ENCODE measurements at places on chromosomes 4 and X.

DNA sequence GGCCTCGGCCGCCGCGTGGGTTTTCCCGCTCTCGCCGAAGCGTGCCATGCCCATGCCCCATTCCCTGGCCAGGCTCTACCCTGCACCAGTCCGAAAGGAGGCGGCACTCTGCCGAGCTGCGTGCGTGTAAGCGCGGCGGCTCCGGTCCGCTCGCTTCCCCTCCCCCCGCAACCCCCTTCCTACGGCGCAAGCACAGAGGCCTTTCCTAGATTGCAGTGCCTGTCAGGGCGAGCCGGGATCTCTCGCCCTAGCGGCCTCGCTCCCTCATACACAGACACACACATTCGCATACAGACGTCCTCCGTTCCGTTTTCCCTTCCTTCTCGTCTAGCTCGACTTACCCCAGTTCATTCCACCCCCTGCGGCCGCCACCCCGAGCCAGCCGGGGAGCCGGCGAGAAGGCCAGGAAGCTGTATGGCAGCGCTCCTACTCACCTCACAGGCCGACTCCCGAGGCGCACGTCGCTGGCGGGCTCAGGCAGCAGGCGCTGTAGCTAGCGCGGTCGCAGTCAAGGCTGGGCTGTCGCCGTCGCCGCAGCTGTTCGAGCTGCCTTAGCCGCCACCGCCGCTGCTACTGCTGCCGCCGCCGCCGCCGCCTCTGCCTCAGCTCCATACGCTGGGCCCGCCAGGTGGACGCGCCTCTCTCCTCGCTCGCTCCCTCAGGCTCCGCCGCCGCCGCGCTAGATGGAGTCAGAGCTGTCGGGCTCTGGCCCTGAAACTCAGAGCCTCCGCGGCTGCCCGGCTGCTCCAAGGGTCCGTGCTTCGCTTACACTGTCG, 615 bp downstream of the NEXMIF start:
- no peak for DNase-seq

DNA sequence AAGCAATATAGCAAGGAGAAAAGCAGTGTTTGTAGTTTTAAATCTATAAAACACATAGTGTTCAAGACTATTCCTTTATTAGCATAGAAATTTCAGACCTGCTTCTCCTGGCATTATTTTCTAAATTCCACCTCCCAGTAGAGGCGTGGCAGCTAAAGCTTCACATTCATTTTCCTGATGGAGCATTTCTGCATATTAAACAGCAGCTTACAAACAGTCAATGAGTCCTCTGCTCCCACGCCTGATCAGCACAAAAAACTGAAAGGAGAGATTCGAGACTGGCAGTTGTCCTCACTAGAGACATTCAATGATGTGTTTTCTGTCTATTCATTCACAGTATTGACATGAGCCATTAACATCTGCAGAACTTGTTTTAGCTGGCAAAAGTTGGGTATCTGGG, 61.4 kb downstream of the SHISA3 start:
- DNase-seq, result no peak

GRCh38 chr4:170687751-170688150, 598.0 kb upstream of the AADAT start:
- DNase-seq, result no peak

DNA sequence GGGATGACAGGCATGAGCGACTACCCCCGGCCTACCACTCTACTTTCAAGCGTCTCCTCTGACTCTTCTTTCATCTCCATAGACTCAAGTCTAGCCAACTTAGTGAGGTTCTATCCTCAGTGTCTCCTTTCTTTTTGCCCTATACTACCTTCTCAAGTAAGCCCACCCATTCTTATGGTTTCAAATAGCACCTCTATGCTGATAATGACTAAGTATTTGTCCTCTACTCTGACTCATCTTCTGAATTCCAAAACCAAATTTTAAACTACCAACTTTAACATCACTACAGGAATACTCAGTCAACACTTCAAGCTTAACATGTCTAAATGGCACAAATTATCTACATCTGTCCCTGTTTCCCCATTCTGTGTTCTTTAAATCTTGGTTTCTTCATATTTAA, 47.8 kb downstream of the ELF2 start:
- no peak for DNase-seq

DNA sequence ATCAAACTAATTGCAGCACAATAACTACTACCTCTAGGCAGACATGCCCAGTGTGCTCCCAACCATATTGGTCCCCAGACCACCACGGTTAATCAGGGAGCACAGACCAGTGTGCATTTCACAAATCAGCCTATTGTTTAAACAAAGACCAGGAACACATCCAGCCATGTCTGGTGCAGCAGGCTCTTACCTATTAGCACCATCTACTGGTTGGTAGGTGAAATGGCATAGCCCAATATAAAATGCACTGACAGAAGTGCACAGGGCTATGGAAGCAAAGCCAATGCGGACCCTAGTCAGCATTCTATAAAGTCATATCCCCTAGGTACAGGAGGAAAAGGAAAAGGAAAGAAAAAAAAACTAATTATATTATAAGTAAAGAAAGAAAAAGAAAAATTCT, 15.5 kb upstream of the CYLC1 start:
- no peak for DNase-seq

DNA sequence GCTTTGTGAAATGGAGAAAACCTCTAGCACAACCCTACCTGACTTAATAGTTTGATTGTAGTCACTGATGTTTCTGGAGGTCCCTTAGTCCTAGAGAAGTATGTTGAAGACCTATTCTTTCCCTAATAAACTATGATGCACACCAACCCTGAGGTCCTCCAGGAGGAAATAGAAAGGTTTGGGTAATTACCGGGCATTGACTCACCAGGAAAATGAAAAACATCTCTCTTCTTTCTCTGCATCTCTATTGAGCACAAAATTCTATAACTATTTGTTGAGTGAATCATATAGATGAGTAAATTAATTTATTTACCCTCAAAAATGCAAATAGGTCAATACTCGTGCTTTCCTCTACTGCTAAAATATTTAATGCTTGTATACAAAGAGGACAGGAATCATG, 582.4 kb upstream of the FAM241A start:
- DNase-seq, result no peak

- no peak for DNase-seq
Observed at GRCh38 chr4:100823993-100824323, 306.1 kb upstream of the EMCN start.

DNA sequence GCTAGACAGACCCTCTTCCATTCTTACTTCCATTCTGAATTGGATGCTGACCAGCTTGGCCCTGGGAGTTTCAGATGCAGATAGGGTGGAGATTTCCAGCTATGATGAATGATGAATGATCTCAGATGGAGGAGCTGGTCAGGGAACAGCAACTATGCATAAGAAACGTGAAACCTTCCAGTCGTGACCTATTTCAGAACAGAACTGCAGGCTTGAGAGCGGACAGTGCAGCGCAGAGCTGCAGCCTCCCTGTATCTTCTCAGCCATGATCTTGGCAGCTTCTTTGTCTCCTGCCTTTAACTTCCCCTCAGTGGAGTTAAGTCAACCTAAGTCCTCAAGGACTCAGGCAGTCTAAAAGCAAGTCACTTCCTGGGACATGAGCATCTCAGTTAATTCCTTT, 43.3 kb upstream of the HAND2 start:
- DNase-seq, result no peak

DNA sequence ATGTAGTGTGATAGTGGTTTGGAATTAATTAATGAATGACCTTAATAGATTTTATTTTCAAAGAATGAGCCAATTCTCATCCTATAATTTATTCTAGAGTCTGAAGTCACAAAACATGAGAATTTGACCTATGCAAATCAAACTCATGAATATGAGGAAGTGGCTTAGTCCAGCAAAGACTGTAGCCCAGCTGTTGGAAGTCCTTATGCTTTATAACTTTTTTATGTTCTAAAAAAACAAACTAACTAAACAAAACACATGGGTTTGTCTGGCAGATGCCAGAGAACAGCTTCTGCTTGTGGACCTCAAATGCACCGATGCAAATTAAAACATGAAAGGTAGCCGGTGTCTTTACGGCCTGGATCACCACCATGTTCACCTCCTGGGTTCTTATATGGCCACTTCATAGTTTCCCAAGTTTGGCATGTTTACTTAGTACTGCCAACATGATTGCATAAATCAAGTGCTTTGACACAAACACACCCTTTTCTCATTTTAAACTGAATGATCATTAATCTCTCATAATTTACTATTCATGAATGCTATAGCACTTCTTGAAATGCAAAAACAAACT, 277.4 kb downstream of the PAPSS1 start:
- DNase-seq, result no peak

DNA sequence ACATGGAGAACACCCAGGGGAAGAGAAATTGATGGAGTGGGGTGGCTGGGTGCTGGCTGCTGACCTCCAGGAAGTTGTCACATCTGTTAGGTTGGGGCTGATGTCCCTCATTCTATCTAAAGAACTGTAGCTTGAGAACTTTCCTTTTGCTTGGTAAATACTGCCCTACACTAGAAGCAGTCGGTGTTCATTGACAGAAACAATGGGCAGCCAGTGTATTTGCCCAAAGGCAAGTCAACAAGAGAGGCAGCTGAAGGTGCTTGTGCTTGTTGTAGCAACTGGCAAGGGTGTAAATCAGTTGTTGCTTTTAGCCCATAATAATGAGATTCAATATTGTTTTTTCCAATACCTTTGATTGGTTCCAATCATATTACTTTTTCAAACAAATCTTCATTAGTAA, 956 bp downstream of the TMEM154 start:
- no peak for DNase-seq

GRCh38 chr4:68576272-68577125, at the start of gene UGT2B17:
Gene UGT2B17 (minus strand): TSS chr4:68576322. CDS start chr4:68568484, 7,838 bp downstream.
- no peak for DNase-seq

- no peak for DNase-seq
Observed at GRCh38 chr4:188372058-188372457, 232.8 kb downstream of the TRIML1 start.

- no peak for DNase-seq
Observed at GRCh38 chrX:17818726-17819125, 42.4 kb downstream of the RAI2 start.

DNA sequence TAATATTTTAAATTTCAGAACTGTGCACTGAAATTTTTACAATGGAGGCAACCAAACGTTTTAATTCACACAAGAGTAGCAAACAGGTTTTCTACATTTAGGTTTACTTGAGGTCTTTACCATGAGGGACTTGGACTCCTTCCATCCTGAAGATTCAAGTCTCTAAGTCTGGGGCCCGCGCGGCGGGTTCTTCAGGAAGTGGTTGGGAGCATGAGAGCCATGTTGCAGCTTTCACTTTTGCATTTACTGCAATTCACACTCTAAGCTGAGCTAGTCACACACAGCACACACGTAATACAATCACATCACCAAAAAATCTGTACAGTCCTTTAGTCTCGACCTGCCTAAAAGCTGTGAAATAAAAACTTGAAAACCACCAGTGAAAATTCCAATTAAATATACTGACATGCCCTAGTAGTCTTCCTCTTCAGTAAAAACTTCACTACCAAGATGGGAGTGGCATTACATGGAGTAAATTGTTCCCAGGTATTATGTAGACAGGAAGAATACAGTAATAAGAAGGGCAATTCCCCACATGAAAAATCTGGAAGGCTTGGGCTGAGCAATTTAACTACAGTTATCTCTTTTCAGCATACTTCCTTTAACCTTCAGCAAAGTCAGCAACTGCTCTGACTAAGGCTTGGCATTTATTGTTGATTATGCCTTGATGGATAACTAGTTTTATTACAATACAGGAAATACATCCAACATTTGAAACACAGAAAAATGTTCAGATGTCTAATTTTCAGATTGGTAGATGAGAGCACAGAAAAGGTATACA, 571.1 kb upstream of the DIPK2B start:
- DNase-seq, result peak; percentile 29

DNA sequence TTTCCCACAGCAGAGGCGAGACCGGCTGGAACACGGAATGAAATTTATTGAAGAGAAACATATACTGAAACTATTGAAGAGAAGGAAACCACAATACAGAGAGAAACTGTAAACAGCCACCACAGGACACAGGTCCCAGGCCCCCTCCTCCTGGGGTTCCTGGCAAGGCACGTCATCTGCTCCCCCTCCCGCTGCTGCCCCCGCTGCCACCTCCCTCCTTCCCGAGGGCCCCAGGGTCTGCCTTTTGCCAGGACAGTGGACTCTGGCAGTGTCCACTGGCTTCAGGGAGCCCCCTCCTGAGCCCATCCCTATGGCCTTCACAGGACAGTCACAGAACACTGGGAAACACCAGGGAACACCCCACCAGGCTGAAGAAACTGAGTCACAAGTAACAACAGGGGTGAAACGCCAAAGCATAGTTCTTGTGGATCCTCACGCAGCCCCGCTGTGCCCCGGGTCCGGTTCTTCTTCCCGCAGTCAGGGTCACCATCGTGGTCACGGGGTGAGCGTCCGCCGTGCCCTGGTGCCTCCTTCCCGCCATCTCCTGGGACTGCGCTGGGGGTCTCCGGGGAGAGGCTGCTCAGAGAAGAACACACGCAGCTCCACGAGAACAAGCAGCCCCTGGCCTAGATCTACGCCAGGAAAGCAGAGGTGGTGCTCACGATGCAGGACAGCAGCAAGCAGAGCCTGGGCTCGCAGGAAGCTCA, 5.4 kb downstream of the PNMA6E start:
- DNase-seq, result no peak

GRCh38 chr4:151862766-151863165, 102.0 kb upstream of the GATB start:
- no peak for DNase-seq

GRCh38 chrX:101708163-101708562, 48.5 kb upstream of the ARMCX2 start:
- no peak for DNase-seq

DNA sequence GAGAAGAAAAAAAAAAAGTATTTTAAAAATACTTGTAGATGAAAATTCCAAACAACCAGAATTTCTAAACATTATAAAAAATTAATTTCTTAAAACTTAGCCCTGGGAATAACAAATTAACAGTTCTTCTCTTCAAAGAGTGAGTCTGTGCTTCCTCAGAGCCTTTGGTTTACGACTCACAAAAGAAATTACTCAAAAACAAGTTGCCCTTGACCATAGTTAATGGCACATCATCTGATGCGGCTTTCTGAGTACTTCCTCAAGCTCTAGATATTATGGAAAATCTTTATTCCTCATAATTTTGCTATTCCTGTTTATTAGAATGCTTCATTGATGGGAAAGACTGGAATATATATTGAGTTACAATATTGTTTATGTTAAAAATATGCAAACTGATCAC, 23.7 kb downstream of the TAPT1 start:
- no peak for DNase-seq
